Small intestine (tissue), 16 donors: ENCODE measurements at places on chromosomes 11 and 22.
A peak's percentile ranks its signal among the peaks of the same experiment; 100 is the strongest.

DNA sequence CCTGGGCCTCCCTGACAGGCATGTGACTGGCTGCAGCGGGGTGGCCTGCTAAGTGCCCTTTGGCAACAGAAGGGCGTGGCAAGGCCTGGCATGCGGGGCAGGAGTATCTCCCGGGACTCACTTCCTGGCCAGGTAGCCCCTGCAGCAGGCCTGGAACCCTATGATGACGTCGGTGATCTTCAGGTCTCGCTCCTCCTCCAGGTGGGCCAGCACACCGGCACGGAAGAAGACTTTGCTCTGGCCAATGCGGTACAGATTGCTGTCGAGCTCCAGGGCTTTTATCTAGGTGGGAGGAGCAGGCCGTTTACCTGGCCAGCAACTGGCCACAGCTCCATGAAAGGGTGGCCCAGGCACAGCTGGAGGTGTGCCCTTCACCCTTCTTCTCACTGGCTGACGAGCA is 50.9 kb downstream of the APOL1 start:
- H3K27ac ChIP-seq, result peak overlapping the region; percentile 56
- no peak overlapping the region for H3K4me3 ChIP-seq
- H3K27me3 ChIP-seq, result no peaks in the 10 kb centered on the region
- peaks cover 96% of the 10 kb centered on the region for H3K36me3 ChIP-seq
- peak; percentile 94 for DNase-seq

- peaks cover 5% of the 10 kb centered on the region for H3K27me3 ChIP-seq
- no peak for DNase-seq
- no peaks in the 10 kb centered on the region for H3K36me3 ChIP-seq
- H3K4me3 ChIP-seq, result no peak overlapping the region
- H3K27ac ChIP-seq, result no peak overlapping the region
Observed at GRCh38 chr11:19089421-19089820, 27.5 kb upstream of the ZDHHC13 start.

- peak overlapping the region; percentile 54 for H3K27ac ChIP-seq
- H3K36me3 ChIP-seq, result peaks cover 2% of the 10 kb centered on the region
- no peaks in the 10 kb centered on the region for H3K27me3 ChIP-seq
- DNase-seq, result no peak
- H3K4me1 ChIP-seq, result peaks cover 13% of the 10 kb centered on the region
- H3K4me3 ChIP-seq, result no peak overlapping the region
Observed at GRCh38 chr22:24285245-24285644, 14.6 kb downstream of the SPECC1L start.

DNA sequence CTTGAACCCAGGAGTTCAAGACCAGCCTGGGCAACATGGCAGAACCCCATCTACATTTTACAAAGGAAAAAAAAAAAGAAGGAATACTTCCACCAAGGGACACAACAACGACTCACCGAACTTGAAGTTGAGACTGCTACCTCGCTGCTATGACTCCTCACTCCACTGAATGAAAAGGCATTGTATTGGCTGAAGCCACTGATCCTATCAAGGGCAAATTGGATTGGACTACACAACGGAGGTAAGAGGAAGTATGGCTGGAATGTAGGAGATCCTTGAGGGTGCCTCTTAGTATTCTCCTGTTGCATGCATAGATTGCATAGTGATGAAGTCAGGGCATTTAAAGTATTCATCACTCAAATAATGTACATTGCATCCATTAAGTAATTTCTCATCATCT is 97.9 kb downstream of the CWF19L2 start:
- H3K27me3 ChIP-seq, result no peaks in the 10 kb centered on the region
- no peak for DNase-seq
- no peaks in the 10 kb centered on the region for H3K36me3 ChIP-seq
- no peaks in the 10 kb centered on the region for H3K4me1 ChIP-seq
- no peak overlapping the region for H3K4me3 ChIP-seq
- H3K27ac ChIP-seq, result no peak overlapping the region

GRCh38 chr22:30270832-30271231 is 4.2 kb upstream of the OSM start:
- H3K36me3 ChIP-seq, result no peaks in the 10 kb centered on the region
- H3K27ac ChIP-seq, result no peak overlapping the region
- H3K4me1 ChIP-seq, result peaks cover 12% of the 10 kb centered on the region
- H3K27me3 ChIP-seq, result no peaks in the 10 kb centered on the region
- no peak for DNase-seq

- peaks cover 2% of the 10 kb centered on the region for H3K4me1 ChIP-seq
- H3K4me3 ChIP-seq, result peak overlapping the region; percentile 61
- no peaks in the 10 kb centered on the region for H3K36me3 ChIP-seq
- peak overlapping the region; percentile 87 for H3K27ac ChIP-seq
Observed at GRCh38 chr11:776561-777287, 563 bp downstream of the GATD1 start.

DNA sequence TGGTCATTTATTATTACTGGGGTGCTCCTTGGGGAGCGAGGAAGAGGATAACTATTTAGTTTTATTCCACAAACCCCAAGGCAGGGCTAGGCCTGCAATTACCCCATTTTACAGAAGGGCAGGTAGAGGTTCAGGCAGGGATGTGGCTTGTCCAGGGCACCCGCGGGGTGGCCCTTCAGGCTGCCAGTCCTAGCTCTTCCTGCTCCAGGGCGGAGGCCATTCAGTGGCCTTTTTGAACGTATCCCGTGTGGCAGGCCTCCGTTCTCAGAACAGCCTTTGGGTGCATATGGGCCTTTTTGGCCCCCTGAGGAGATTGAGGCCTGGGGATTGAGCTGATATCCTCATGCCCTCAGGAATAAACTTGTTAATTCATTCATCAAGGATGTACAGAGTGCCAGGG is 66.2 kb downstream of the MPPED1 start:
- H3K27ac ChIP-seq, result no peak overlapping the region
- H3K4me3 ChIP-seq, result no peak overlapping the region
- H3K4me1 ChIP-seq, result no peaks in the 10 kb centered on the region
- H3K36me3 ChIP-seq, result no peaks in the 10 kb centered on the region
- no peaks in the 10 kb centered on the region for H3K27me3 ChIP-seq
- DNase-seq, result no peak

DNA sequence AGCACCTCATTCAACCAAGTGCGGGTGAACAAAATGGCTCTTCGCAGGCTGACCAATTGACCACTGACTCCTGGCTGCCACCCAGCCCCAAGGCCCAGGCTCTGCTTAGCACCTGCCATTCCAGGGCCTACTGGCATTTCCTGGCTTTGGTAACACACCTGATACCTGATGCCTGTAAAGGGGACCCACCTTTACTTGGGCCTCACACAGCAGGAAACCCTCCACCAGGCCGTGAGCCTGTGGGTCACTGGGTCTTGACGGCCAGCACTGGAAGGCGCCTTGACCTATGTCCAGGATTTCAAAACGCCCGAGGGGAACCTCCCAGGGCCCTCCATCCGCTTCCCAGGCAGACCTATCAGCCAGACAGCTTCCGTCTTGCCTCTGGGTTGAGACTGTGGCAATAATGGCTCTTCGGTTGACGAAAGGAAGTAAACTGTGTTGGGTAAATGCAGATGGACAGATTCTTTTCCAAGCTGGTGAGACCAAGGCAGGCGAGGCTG is 16.8 kb upstream of the TMEM184B start:
- no peaks in the 10 kb centered on the region for H3K36me3 ChIP-seq
- H3K27me3 ChIP-seq, result no peaks in the 10 kb centered on the region
- peak; percentile 49 for DNase-seq
- H3K4me1 ChIP-seq, result no peaks in the 10 kb centered on the region
- no peak overlapping the region for H3K27ac ChIP-seq
